Hematopoietic multipotent progenitor cell treated with erythropoietin and hydrocortisone succinate and interleukin-3 and kit ligand, for 6 days (in vitro differentiated cells): ENCODE measurements at places on chromosomes 12 and 14.
A peak's percentile ranks its signal among the peaks of the same experiment; 100 is the strongest.

DNA sequence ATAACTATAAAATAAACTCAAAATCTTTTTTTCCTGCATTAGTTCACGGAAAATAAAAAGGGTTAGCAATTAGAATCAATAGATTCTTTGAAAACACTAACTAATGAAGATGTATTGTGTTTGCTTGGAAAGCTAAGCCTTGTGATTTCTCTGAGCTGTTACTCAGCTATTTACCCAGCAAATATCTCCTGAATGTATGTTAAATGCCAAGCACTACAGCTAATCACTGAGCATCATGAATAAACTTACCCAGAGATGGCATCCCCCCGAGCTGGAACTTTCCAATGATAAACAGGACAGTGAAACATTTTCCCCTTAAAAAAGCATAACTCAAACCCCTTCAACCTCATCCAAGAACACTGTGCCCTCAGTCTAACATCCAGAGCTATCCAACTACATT is 71.2 kb downstream of the SLC2A13 start:
- DNase-seq: no peak

DNA sequence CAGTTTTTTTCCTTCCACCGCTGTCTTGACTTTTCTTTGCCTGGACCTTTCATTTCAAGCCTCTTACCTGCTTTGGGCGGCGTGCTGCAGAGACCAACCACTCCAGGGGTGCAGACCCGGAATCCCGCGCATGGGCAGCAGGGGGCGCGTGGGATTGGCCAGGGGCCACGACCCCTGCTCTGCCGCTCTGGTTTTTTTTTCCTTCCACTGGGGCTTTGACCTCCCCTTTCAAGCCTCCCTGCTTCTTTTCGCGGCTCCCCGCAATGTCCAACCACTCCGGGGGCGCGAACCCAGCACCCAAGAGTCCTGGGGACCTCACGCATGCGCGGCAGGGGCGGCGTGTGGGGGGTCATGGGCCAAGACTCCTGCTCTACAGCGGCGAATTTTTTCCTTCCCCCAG is 325.1 kb downstream of the ALG10 start:
- DNase-seq: no peak

GRCh38 chr12:113867258-113867657 is 98.9 kb downstream of the RBM19 start:
- DNase-seq: no peak

GRCh38 chr12:1628666-1629337 is at the start of gene WNT5B:
Gene WNT5B (plus strand): TSS chr12:1629231. CDS start chr12:1631355, 2,124 bp downstream.
- DNase-seq: no peak

GRCh38 chr14:24818058-24818822 is 184.2 kb upstream of the GZMB start:
- peak; percentile 43 for DNase-seq

DNA sequence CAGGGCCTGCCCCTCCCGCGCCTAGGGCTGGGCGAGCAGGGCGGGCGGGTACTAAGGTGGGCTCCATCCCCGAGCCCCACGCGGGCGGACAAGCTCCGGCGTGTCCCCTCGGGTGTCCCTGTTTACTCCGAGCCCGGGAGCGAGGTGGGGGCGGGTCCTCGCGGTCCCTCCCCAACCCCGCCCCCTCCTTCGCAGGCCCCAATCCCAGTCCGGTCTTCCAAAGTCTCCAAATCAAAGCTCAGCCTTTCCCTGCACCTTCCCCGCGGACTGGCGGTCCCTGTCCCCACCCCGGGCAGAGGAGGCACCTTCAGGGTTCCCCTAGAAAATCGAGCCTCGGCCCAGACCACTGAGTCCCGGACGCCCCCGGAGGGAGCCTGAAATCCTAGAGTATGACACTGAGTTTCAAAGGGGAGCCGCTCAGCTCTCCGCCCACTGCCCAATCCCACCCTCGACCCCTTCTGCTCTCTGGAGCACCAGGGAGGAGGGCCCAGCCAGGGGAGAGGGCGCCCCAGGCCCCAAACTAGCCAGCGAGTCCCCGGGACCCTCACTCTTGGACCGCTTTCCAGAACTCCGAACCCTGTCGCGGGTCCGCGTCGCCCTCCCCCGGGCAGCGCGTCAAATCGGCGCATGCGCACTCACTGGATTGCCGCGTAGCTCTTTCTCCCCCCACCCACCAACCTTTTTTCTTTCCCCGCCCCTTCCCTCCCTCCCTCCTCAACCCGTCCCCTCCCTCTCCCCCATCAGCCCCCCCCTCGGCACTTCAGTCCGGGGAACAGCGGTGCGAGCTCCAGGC is at the start of gene LRP1:
Gene LRP1 (plus strand): TSS at position 758 of the 793 bp plus-strand sequence. CDS start 482 bp downstream, outside the sequence.
- DNase-seq: peak; percentile 74
